ENCODE measurements at places on chromosomes 11 and 22.
A peak's percentile ranks its signal among the peaks of the same experiment; 100 is the strongest.

GRCh38 chr22:23363683-23364082 is 183.4 kb downstream of the BCR start:
- no peak for DNase-seq

DNA sequence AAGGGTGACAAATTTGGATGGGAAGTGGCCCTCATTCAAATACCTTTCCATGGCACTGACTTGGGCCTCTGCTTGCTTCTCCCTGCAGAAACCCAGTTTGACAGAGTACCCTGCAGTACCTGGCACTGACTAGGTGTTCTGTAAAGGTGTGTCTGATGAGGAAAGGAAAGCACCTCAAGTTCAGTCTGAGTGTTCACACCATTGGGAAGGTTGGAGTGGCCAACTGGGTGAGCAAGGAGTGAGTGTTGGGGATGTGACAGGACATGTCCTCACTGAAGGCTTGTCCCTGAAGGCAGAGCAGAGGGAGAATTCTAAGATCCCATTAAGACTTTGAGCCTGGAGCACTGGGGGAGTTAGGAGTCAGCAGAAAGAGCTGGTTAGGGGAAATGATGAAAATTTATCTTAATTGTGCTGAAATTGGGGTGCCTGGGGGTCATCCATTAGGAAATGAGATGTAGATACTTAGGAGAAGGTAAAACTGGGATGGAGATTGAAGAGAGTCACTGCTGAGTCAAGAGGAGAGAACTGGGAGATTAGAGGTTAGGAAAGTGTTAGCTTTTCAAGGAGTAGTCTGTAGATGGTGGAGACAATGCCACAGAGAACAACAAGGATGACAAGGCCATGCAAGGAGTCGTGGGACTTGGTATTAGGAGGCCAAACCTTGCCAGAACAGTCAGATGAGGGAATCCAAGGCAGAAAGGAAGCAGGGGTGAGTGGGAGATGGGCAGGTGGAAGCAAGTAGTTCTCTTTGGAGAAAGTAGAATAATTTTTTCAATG is 6.1 kb downstream of the SREBF2 start:
- DNase-seq = no peak

GRCh38 chr11:115930886-115931547 is 426.8 kb upstream of the CADM1 start:
- DNase-seq = peak; percentile 52

- peak; percentile 12 for DNase-seq
Measured at GRCh38 chr11:17386331-17387084, 2.0 kb downstream of the KCNJ11 start.
